ENCODE measurements at places on chromosomes 3 and 15.

- DNase-seq: no peak
Observed at GRCh38 chr15:43942194-43942593, 115.4 kb downstream of the WDR76 start.

GRCh38 chr15:69609176-69609575 is 156.6 kb downstream of the RPLP1 start:
- no peak for DNase-seq

DNA sequence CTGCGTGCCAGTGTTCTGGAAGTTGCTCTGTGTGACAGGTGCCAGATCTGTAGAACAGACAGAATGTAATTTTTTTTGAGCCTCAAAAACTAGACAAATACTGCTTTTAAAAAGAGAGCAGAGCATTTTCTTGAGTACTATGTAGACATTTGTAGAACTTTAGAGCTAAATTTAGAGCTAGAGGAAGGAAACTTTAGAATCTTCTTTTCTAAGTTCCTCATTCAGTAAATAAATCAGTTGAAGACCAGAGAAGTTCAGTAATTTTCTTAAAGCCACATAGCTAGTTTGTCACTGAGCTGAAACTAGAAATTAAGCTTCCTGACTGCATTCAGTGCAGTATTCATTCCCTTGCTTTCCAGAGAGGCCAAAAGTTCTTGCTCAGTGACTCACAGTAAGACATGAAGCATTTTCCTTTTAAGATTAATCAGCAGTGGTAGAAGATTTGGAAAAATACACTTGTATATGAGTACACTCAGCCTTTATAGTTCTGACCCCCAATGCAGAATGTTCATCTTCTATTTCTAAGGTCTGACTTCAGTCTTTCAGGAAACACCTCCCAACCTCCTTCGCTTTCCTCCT is 83.6 kb upstream of the TSEN2 start:
- DNase-seq: no peak

DNA sequence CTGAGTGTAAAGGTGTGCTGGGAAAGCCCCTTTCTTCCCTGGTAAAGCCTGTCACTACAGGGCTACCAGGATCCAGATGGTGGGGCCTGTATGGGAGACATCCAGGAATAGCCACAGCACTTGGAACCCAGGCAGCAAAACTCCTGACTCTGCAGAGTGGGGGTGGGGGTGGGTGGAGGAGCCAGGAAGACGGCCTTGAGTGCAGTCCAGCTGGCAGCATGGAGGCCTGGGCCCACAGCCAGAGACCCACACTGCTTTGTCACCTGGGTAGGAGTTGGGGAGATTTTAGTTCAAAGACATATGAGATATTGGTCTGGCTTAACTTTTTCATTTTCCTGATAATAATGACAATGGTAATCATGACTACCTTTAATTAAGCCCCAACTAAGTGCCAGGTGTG is 116.7 kb upstream of the MRPS22 start:
- no peak for DNase-seq

DNA sequence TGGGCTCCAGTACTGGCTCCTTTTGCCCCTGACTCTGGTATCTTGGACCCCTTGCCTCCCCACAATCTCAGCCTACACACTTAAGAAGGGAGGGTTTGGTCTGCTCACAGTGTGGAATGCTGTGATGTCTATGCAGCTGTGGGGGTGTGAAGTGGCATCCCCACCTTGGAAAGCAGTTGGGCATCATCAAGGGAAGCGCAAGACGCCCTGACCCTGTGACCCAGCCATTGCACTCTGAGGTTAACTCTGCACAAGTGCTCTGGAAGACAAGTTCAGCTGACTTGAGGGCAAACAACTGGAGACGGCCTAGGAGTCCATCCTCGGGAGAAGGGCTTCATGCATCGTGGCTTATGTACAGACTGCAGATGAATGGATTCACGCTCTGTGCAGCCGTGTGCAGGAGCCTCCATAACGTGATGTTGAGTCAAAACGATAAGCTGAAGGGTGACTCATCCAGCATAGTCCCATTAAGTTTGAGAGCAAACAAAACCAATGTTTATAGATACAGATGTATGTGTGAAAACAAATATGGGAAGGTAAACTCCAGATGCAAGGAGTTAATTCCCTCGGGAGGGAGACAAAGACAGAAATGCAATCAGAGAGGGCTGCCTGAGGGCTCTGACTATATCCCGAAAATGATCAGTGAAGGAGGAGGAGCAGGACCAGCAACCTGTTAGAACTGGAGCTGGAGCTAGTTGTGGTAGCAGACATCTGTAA is 86.8 kb downstream of the LSM3 start:
- no peak for DNase-seq

DNA sequence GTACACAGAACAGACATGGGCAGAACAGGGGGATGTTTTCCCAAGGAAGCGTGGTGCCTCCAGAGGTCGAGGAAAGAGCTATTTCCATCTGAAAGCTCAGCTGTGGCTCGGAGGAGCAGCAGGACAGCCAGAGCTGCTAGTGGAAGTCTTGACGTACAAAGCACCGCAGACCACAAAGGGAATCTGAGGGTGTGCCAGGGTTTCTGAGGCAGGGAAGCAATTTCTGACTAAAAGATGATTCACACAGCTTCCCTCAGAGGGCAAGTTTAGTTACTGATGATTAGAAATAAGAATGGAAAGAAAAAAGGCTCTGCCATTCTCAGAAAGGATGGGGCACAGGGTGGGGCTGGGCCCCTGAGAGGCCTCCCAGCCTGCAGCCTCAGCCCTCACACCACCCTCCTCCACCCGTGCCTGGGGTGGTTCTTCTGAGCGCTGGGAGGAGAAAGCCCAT is 45.8 kb upstream of the SEC13 start:
- DNase-seq: no peak

- no peak for DNase-seq
Observed at GRCh38 chr3:16788440-16789056, 96.2 kb upstream of the PLCL2 start.

- peak; percentile 17 for DNase-seq
Observed at GRCh38 chr3:119582178-119582577, 2.9 kb downstream of the ADPRH start.

GRCh38 chr3:24730173-24730572 is 235.5 kb upstream of the THRB start:
- DNase-seq: no peak

GRCh38 chr3:127233371-127233770 is 40.4 kb downstream of the PRR23E start:
- DNase-seq: no peak

GRCh38 chr3:28901018-28901417 is 379.9 kb upstream of the RBMS3 start:
- no peak for DNase-seq

- DNase-seq: no peak
Observed at GRCh38 chr3:197345390-197345789, 47.0 kb upstream of the DLG1 start.

- DNase-seq: no peak
Observed at GRCh38 chr3:134621854-134622253, 29.0 kb downstream of the KY start.

GRCh38 chr3:5122741-5123706 is 932 bp downstream of the ARL8B start:
- DNase-seq: no peak

GRCh38 chr3:102715030-102715697 is 280.3 kb downstream of the ZPLD1 start:
- DNase-seq: no peak

Measured in stimulated activated CD4-positive, alpha-beta T cell treated with anti-CD3 and anti-CD28 coated beads, Interleukin-2, amount 100 ng/mL, for 4 hours (primary cell).